ENCODE measurements at places on chromosomes 2 and 18.

DNA sequence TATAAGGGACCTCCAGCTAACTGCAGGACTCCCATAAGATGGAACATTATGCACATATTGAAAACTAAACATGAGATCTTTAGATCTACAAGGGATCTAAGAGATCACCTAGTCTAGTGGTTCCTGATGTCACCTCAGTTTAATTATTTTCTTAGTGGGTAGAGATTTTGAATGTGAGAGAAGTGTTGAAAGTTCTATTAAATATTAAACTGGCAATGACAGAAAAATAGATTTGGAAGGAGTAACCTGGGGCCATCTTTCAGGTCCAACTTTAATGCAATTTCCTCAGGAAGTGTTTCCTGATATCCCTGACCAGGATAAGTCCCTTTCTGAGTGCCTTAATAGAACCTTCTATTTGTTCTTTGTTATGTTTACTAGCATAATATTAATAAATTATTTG lies 29.1 kb upstream of the CPS1 start:
- no peak for ATAC-seq

GRCh38 chr18:35939138-35939537 lies 33.3 kb upstream of the RMP24 start:
- ATAC-seq: no peak

DNA sequence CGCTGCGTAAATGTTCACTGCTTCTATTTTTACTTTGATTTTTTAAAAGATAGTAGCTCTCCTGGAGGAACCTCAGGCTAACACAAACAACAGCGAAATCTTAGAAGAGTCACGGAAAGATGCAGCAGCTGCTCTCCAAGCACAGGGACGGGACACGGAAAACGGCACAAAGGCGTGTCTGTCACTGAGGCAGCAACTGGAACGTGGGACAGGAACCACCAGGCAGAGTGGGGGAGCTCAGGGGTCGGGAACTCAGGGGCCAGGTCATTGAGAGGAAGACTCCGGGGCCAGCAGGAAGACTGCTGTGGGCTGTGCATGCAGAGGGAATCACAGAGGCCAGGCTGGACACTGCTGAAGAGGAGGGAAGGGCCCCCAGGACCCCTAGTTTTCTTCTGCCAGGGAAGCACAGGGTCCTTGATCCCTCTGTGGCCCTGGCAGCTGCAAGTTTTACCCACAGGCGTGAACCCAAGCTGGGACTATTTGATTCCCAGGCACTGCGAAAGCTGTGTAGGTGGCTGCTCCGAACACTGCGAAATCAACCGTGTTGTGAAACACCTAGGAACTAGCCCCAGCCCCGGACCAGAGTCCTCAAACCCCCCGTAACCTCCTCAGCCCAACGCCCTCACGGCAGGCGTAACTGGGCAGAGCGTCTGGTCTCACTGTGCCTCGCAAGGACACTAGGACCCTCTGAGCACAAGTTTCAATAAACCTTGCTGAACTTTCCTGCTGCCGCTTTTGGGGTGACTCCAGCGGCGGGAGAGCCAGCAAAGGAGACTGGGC lies 263.0 kb downstream of the EIPR1 start:
- ATAC-seq: no peak

- ATAC-seq: no peak
These were observed 227.6 kb downstream of the SEPTIN10 start for GRCh38 chr2:109386004-109386695.

DNA sequence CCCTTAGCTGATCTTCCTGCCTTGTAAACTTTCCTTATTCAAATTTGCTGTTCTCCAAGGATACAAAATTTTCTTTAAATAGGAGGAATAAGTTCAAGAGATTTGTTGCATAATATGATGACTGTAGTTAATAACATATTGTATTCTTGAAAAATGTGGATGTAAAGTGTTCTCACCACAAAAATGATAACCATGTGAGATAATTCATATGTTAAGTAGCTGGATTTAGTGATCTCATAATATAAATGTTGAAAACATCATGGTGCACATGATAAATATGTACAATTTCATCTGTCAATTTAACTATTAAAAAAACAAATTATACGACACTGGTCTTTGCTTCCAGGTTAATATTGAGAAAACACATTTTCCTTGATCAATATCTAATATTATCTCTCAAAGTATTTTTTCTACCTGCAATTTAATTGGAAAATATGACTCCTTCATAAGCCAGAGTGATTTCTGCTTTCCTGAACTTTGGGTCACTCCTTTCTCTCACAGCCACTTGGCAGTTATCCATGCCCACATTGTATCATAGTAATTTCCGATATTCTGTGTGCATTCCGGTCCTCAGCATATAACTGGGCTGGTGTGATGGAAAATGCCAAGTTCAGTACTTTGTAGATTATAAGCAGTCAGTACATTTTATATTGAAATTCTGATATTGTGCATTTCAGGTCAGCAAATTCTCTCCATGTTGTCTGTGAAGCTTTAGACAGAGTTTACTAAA lies 152.6 kb downstream of the GULP1 start:
- no peak for ATAC-seq

GRCh38 chr2:55862673-55863390 lies 60.8 kb downstream of the EFEMP1 start:
- peak; percentile 79 for ATAC-seq

- no peak for ATAC-seq
These were observed 100.5 kb downstream of the SOS1 start for GRCh38 chr2:39020383-39020782.

DNA sequence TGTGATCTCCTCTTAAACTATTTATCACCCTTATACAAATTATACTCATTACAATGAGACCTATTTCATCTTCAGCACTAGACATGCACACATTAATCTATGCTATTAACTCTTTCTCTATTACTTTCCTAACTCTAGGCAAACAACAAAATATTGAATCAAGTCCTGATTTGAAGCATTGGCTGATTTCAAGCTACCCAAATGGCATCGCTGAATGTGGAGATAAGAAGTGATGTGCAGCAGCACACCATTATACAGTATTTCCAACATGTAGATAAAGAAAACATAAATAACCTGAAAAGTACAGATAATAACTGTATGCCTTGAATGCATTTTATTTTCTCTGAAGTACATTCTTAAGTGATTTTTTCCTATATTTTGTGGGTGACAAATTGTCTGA lies 268.6 kb upstream of the GULP1 start:
- ATAC-seq: no peak

GRCh38 chr2:136117391-136117841 lies 533 bp downstream of the CXCR4 start:
- peak; percentile 4 for ATAC-seq

DNA sequence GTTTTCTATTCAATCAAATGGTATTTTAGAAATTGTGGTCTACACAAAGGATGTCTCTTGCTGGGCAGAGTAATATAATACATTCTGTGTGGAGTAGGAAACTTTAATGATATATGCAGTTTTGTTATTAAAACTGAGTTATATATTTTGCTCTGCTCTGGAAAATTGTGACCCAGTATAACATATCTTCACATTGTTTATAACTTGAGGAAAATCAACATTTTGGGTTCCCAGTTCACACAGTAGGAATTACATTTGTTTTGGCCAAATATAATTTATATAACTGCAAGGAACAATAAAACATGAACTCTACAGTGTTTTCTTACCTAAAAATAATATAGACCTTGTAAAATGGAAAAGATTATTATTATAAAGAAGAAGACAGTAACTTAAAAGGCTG lies 372.4 kb downstream of the OSR1 start:
- no peak for ATAC-seq

DNA sequence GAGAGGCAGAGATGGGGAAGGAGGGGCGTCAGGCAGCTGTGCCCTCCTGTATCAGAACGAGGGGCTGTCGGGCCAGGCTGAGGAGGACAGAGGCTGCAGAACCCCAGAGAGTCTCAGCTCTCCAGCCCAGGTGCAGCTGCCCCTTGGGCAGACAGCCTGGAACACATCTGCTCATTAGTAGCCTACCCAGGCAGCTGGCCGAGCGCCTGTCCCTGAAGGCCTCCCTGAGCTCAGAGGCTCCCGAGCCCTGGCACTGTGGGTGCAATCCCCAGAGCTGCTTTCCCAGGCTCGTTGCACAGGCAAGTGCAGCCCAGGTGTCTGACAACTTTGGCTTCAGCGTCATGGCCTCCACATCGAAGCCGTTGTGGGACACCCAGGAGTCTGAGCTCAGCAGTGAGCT lies 13.1 kb upstream of the TMEM185B start:
- ATAC-seq: no peak

DNA sequence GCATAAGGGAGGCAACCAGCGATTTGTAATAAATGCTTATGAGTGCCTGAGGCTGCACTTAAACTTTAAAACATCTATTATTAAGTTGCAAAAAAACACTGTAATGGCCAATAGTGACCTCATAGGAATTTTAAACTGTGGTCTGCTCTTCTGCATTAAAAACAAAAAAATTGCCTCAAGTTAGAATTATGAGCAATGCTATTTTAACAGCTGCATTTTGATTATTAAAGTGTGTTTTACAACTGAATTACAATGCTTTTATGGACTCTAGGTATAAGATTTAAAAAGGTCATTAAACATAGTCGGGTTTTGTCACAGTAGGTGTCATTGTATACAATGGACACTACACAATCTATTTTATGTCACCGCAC lies 528.7 kb upstream of the FANCL start:
- no peak for ATAC-seq

GRCh38 chr18:22694954-22695353 lies 238.2 kb upstream of the RBBP8 start:
- peak; percentile 98 for ATAC-seq

DNA sequence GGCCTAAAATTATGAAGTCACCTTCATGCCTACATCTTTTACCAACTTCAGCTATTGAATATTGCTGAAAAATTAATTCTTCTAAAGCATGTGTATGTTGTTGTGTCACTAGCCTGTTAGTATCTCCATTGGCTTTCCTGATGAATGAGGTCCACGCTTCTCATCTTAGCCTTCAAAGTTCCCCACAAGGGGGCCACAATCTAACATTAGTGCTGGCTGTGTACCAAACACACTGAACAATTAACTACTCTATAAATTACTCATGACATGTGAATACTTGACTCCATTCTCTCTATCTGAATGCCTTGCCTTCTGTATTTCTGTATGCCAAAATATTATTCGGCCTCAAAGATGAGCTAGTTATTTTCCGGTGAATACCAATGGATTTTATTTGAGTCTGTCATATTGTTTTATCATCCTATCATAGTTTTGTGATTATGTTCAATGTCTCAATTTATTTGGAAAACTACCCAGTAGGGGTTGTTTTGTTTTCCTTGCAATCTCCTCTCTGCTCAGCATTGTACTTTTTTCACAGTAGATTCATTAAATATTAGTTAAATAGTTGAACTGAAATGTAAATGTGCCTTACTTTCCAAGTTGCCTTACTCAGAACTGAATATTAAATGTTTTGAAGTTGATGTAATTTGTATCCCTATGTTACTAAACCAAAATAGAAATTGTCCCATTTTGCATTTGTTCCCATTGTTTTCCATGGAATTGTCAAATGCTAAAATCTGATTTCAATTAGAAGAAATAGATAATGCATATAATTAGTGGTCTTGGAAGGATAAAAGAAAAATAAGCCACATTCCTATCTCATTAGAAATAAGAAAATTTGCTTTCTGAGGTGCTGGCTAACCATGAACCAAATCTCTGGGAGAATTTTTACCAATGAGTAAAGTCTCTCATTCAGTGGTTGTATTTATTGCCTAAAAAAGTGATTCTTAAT lies 208.4 kb upstream of the COL3A1 start:
- ATAC-seq: no peak

GRCh38 chr2:129480790-129481189 lies 498.7 kb upstream of the RAB6C start:
- no peak for ATAC-seq

DNA sequence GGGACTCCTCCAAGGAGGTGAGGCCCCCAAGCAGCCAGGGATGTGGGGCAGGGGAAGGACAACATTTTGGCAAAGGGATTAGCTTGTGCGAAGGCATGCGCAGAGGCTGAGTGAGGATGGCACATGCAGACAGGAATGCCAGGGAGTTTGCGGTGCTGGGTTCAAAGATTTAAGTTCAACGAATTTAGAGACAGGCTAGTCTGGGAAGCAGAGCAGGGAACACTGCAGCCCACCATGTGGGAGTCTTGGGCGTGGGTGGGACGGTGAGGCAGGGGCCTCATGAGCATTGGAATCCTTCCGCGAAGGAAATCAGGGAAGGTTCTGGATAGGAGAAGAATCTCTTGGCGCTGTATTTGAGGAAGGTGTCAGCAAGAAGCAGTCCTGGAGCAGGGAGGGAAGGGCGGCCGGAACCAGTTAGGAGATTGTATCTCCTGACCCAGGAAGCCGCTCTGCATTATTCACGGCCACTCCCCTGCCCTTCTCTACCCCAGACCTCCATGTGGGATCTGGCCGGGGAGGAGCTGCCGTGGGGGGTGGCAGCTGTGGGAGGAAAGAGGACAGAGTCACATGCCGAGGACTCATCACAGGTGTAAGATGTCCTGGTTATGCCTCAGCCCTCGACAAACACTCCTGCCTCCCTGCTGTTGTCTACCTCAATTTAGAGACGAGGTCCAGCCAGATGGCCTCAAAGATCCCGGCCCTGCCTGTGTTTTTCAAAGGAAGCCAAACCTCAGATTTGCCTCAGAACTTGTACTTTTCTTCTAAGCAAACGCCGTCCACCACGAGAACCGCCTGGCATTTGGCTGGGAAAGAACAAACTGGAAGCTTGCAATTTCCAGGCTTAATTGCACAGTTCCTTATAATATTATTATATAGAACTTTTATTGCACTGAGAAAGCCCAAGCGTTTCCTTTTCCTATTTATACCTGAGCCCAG lies 123.7 kb upstream of the SMAD2 start:
- ATAC-seq: no peak

DNA sequence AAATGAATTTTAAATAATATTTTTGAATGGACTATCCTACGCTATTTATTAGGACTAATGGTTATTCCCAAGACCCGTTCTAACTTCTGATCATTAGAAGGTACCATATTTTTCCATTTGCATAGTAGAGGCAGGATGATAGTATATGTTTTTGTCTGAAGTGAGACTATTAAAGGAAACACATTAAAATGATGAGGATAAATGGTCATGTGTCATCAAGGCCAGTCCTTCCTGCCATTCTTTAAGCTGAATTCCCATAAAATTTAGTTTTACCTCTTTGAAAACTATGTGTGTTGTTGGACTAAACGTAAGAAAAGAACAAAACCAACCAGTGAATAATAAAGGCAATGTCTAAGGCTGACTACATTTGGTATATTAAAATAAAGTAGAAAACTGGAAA lies 121.8 kb downstream of the SLC8A1 start:
- ATAC-seq: no peak

GRCh38 chr2:147560810-147561535 lies 283.9 kb upstream of the ACVR2A start:
- ATAC-seq: no peak

DNA sequence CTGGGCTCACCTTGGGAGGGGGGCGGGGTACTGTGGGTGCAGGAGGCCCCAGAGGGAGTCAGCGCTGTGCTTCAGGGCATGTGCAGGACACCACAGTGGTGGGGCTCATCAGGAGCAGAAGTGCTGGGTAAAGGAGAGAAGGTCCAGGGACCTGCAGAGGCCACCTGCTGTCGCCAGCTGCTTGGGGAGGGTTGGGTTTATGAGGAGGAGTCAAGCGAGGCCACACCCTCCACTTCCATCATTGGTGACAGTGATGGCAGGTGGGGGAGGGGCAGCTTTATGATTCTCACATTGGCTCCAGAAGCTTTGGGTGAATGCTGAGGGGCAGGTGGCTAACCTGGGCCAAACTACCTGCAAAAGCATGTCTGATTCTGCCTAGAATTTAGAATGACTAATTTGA lies 392.6 kb downstream of the HRH4 start:
- ATAC-seq: no peak

- no peak for ATAC-seq
These were observed 52.0 kb downstream of the SLC4A5 start for GRCh38 chr2:74291218-74291544.
